H9 (cell line): ENCODE measurements at places on chromosomes 5 and 9. TPM values are rescaled to one million over a fixed set of nuclear protein-coding genes. Genes with fewer than 3 reads are reported as not detected.
A peak's percentile ranks its signal among the peaks of the same experiment; 100 is the strongest.

F2RL1 gene
- total RNA-seq: 22.4 and 23.0 TPM in 2 replicates

- no peak for DNase-seq
These were observed 80.2 kb downstream of the PLAC8L1 start for GRCh38 chr5:146025114-146025680.

- DNase-seq: no peak
These were observed 144.3 kb downstream of the MUSK start for GRCh38 chr9:110812886-110813285.

OR13C3 gene
- not detected in 2 replicates for total RNA-seq

PCDHGA10 gene
- total RNA-seq: 12.5 and 15.1 TPM in 2 replicates

GRCh38 chr9:129139993-129140396 is 28.8 kb downstream of the PTPA start:
- DNase-seq: peak; percentile 96

GRCh38 chr9:108671176-108671575 is 184.6 kb downstream of the ACTL7B start:
- peak; percentile 36 for DNase-seq

- DNase-seq: no peak
These were observed 132.0 kb upstream of the SV2C start for GRCh38 chr5:75951158-75951557.

GRCh38 chr5:76594107-76594506 is 29.1 kb downstream of the F2RL2 start:
- DNase-seq: no peak

- DNase-seq: peak; percentile 50
These were observed 2.0 kb upstream of the DBH start for GRCh38 chr9:133634081-133634691.

DNA sequence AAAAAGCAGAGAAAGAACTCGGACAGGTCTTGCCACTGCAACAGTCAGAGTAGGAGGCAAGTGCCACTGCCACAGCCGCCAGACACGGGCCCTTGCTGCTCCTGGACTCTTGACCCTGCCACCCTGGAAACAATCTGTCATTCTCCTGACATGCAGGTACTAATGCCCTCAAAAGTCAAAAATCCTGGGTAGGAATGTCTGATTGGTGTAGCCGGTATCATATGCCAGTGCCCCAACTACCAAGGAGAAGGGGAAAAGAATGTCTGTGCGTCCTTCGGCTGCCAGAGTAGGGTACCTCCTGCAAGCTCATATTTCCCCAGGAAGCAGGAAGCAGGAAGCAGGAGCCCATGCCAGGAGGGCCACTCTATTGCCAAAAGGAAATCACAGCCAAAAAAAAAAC is 30.5 kb upstream of the F2RL1 start:
- no peak for DNase-seq

CCL27 gene
- total RNA-seq: 0.28 and 1.0 TPM in 2 replicates

DNA sequence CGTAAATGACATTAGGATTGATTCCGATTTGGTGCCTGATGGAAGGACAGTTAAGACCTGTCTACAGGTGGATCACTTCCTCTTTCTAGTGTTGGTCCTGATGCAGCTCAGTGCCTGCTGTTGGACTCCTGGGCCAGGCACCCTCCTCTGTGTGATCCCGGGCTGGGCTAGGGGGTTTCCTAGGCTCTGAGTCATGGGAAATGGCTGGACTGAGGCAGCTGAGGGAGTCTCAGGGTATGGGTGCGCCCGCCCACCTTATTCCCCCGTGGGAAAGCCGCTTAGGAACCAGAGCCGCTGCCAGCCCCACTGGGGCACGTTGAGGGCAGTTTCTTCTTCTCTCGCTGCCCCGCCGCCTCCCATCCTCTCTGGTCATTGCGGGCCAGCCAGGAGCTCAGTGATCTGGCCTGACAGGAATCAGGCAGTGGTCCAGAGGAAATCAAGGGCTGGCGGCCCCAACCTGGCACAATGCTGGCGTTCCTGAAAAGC is 12.9 kb downstream of the TCF7 start:
- no peak for DNase-seq

TGFBI gene
- total RNA-seq: 3.2 and 4.7 TPM in 2 replicates

DNA sequence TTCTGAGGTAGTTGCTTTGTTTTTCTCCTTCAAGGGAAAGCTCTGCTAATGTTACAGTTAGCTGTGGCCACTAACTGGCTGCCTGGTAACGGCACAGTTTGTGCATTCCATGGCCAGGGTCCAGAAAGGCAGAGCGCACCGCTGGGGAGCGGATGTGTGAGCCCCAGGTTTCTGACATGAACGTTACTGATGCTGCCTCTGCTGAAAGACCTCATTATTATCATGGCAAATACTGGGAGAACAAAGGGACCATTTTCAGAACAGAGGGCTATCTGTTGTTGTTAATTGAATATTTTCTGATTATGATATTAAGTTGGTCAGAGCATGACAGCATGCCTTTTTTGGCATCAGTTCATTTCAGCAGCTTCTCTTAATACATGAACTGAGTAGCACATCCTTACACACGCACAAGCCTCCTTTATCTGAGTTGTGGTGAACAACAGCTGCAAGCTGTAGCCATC is 134.1 kb downstream of the NUDT12 start:
- no peak for DNase-seq

GRCh38 chr9:28024676-28025075 is 451.4 kb upstream of the C9orf72 start:
- no peak for DNase-seq

DNA sequence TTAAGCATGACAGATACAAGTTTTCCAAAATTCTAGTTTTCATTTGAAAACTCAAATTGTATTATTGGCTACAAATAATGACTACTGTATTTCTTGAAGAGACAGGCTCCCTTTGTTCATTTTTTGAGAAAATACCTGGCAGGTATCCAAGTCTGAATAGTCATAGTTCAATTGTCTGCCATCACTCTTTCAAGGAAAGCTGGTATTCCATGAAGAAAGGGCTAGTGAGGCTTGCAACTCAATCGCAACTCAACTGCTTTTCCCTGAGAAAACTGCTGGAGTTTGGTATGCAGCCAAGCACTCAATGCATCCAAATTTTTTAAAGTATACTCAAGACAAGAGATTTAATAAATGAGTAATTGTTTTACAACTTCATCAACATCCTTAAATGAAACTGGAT is 61.4 kb upstream of the TRIO start:
- no peak for DNase-seq

GRCh38 chr5:67233075-67233474 is 36.5 kb upstream of the CD180 start:
- peak; percentile 52 for DNase-seq

GRCh38 chr9:116927726-116928125 is 240.6 kb downstream of the TRIM32 start:
- DNase-seq: no peak

DNA sequence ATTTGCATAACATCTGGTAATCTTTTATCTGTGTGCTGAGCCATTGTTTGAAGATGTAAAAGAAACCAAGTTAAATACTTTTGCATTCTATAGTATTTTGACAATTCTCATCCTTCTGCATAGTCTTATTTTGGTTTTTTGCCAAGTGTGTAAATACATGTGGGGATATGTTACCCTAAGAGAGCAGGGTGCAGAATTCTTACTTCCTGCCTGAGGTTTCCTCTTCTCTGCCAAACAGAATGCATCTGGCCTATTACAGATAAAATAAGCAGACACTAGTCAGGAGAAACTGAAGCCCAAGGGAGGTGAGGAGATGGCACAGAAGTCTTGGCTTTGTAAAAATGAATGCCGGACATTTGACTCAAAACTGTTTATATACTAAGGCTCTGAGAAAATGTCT is 462.1 kb downstream of the TMEM38B start:
- DNase-seq: no peak

- DNase-seq: no peak
These were observed 795 bp downstream of the CNOT8 start for GRCh38 chr5:154858972-154859871.

DNA sequence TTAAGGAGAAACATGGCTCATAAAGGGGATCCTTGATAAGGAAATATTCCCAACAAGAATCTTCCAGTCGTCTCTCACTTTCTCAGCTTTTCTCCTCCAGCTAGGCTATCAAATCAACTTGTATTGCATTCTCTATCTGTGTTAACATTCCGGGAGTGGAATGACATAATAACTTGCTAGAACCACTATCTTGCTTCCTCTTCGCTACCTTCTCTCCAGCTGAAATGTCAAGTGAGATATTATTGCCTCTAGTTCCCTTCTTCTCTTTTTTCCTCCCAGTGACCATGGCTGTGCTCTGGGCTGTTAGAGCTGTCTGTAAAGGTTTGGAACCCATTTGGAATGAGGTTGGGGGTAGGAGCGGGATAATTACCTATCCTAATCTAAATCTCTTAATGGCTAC is 1329.5 kb upstream of the WWC1 start:
- DNase-seq: no peak

TNC gene
- 0.63 and 0.88 TPM in 2 replicates for total RNA-seq

GRCh38 chr5:76851728-76852369 is 2.0 kb downstream of the S100Z start:
- DNase-seq: no peak

PGM5 gene
- not detected in 2 replicates for total RNA-seq
